ENCODE measurements at places on chromosomes 2 and 18. TPM values are rescaled to one million over a fixed set of nuclear protein-coding genes. Genes with fewer than 3 reads are reported as not detected.
A peak's percentile ranks its signal among the peaks of the same experiment; 100 is the strongest.

Gene NPAS2
- total RNA-seq: 0.26 TPM

Gene GRHL1
- total RNA-seq: 0.30 TPM

Gene TOGARAM2
- total RNA-seq: 0.18 TPM

Gene AAK1
- total RNA-seq: 26.5 TPM

Gene RGPD3
- total RNA-seq: 0.17 TPM

Gene PTPRM
- 14.4 TPM for total RNA-seq

- peak; percentile 70 for DNase-seq
These were observed 86.0 kb downstream of the MAPRE2 start for GRCh38 chr18:35127201-35127600.

DNA sequence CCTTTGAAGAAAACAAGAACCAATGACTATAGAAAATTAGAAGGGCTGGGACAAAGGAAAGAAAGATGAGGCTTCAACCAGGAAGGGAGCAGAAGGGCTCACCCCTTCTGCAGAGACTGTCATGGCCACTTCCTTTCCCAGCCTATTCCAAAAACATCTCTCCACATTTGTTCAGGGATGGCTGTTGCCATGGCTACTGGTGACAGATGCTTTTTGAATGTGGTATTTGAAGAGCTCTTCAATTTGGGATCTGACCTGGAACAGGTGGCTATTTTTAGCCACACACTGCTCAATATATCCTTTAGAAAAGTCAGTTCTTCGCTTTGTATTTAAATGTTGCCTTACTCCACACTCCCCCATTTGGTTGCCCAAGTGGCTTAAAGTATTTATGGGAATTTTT, 64.1 kb upstream of the LCLAT1 start:
- no peak for DNase-seq

DNA sequence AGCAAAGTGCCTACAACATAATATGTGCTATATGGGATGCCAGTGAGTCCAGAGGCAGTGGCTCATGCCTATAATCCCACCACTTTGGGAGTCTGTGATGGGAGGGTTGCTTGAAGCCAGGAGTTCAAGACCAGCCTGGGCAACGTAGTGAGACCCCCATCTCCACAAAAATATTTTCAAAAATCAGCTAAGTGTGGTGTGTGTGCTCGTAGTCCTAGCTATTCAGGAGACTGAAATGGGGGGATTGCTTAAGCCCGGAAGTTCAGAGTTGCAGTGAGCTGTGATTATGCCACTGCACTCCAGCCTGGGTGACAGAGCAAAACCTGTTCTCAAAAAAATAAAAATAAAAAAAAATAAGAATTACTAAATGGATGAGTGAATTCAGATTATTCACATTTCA, 23.4 kb downstream of the OTX1 start:
- DNase-seq: no peak

All from H7 (cell line).